ENCODE measurements at places on chromosomes 1 and 21.

DNA sequence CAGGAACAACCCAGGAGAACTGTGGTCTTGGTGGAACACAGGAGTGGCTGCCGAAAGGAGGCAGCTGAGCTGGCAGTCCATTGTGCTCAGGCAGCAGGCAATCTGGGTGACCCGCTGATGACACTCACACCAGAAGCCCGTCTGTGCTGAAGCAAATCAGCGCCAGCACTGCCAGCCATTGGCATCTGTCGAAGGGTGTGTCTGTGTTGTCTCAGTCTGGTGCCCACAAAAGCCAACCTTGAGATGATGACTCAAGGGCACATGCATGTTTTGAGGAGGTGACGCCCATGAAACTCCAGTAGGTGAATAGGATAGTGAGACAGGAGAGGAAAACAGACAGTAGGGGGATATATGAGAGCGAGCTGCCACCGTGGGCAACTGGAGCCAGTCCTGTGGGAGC, 167.3 kb downstream of the KAZN start:
- no peak for DNase-seq

GRCh38 chr1:37338658-37339057, 135.7 kb upstream of the ZC3H12A start:
- DNase-seq: no peak

DNA sequence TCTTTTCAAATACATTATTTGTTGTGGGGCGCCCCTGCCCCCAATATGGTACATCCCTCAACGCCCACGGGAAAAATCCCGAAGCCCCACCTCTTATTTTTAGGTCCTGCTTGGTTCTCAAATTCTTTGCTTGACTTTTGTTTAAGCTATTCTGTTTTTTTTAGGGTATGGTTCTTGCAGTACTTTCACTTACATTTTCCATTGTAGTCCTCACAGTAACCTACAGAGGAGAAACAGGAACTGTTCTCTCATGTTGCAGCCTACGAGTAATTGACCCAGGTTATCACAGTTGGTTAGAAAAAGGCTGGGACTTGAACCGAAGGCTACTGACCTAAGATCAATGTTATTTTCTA, 697 bp upstream of the C21orf91 start:
- DNase-seq: no peak

DNA sequence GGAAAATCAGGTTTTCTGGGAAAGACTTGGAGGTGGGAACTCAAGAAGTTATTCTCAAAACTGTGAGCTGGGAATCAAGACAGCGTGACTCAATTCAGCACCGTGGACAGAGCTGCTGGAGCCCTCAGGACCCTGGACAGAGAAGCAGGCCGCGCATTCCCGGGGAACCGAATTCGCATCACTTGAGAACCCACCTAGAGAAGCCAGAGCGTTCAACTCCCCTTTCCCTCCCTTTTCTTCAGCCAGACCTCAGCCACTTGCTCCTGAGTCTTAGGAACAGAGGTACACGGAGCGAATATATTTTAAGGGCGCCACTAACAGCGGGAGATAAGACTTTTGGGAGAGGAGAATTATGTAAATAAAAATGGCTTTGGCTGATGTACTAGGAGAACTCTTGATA, 2.0 kb upstream of the LIN28A start:
- DNase-seq: peak; percentile 32

DNA sequence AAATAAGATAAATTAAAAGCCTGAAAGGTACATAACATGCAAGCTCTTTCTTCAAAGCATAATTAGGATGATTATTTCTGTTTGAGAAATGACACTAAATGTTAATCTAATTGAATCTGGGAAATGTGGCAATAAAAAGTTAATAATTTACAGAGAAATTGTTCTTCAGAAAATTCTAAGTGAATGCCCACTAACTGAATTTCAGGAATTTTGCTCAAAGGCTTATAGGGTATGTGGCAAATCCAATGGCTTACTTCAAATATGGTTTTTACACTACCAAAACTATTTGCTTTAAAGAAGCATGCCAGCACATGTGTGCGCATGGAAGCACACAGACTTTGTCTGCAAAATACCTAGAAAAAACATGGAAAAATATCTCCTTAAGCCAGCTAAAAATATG, 186.6 kb upstream of the FOXD3 start:
- DNase-seq: no peak

Measured in upper lobe of left lung (tissue), 6 donors.